ENCODE measurements at places on chromosomes 16 and 17.

DNA sequence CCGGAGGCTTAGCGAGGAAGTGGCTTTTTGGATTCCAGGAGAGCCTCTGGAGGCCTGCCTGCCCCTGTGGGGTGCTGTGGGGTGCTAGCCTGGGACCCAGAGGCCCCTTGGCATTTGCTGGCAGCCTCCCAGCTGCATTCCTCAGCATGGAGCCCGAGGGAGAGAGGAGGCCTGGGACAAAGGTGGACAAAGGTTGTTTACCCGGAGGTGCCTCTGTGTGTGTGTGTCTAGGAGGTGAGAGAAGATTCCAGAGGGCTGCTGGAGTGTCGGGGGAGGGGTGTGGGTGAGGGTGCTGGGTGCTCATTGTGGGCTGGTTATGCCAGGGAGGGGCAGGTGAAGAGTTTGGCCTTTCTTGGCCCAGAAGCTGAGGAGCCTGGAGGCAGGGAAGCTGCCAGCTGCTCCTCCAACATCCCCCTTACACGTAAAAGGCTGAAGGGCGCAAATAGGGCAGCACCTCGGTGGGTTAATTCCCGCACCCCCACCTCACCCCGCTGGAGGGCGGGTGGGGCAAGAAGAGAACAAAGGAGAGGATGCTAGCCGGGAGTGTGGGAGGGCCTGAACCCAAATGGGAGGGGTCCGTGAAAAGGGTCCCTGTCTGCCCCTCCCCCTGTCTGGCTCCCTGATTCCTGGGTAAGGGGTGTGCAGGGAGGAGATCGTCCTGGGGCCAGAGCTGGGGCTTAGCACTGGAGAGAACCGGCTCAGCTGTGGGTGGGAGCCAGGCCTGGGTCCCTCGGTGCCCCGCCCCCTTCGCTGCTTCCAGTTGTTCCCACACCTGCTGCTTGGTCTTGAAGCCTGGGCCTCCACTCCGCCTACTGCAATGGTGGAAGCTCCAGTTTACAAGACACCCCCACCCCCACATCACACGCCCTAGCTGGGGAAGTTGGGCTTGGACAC, 9.9 kb downstream of the HEXIM2 start:
- DNase-seq = no peak

DNA sequence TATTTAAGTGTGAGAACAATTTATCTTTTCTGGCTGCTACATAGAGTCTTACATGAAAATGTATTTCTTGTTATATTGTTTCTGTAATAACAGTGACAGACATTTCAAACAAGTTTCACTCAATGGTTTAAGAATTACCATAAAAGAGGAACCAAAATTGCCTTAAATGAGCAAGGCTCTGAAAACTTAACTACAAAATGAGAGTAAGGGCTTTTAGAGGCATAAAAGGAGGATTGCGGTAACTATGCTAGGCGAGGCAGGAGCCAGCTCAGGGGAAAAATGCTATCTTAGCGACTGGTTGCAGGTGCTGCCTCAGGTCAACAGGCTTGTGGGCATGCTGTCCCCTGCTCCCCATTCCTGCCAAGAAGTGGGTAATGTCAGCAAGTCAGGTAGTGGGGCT, 81.7 kb upstream of the MSI2 start:
- no peak for DNase-seq

- DNase-seq = no peak
These were observed 348.9 kb upstream of the ERCC4 start for GRCh38 chr16:13571036-13571435.

- DNase-seq = peak; percentile 31
These were observed 38.3 kb upstream of the HAPSTR1 start for GRCh38 chr16:9053006-9053601.

- peak; percentile 10 for DNase-seq
These were observed 8.5 kb upstream of the WNT9B start for GRCh38 chr17:46842835-46843234.

- DNase-seq = no peak
These were observed 23.4 kb downstream of the SMURF2 start for GRCh38 chr17:64638552-64639203.

- DNase-seq = no peak
These were observed 15.8 kb upstream of the SLC46A1 start for GRCh38 chr17:28421787-28422305.

DNA sequence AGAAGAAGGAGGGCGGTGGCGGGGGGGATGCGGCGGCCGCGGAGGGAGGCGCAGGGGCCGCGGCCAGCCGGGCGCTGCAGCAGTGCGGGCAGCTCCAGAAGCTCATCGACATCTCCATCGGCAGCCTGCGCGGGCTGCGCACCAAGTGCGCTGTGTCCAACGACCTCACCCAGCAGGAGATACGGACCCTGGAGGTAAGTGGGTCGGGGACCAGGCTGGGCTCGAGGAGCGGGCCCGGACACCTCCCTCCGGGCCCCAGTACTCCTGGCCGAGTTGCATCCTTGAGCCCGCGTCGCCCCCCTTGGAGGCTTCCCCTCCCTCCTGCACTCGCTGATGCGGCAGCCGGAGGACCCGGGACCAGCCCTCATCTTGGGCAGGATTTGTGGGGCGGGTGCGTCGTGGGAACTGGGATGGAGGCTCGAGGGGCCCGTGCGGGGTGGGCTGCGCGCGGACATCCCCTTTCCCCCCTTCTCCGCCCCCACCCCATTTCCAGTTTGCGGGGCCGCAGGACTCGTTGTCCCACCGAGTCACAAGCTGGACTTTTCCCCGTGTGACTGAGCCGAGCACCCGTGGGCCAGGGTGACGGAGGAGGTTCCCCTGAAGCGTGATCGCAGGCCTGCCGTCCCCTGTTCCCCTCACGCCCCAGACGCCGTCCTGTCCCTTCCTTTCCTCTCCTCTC, 572 bp downstream of the KSR1 start:
- no peak for DNase-seq

- DNase-seq = no peak
These were observed 320.1 kb downstream of the SLC39A11 start for GRCh38 chr17:72772331-72772821.

DNA sequence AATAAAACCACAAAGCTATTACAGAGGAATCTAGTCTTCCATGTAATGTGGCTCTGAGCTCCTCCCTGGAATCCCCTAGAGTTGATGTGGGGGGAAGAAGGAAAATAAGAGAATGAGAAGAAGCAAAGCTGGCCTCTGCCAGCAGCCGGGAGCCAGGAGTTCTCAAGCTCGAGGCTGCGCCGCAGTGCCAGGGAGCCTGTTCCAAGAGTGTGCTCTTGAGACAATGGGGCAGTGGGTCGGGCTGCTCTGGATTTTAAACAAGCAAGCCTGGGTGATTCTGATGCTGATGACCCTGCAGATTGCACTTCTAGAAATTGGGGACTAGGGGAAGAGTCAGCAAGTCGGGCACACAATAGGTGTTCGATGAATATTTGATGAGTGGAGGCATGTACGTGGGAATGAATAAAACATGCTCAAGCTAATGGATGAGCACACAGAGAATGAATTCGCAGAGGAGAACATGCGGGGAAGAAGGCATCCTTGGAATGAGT, 119.9 kb downstream of the CMIP start:
- DNase-seq = no peak

- no peak for DNase-seq
These were observed 1.8 kb upstream of the CISD3 start for GRCh38 chr17:38728290-38728831.

- no peak for DNase-seq
These were observed 197.9 kb downstream of the IRF8 start for GRCh38 chr16:86096850-86097249.
